ENCODE measurements at places on chromosomes 2 and 18.

GRCh38 chr2:43095533-43096295 lies 130.7 kb downstream of the ZFP36L2 start:
- DNase-seq = no peak

GRCh38 chr2:105847056-105847455 lies 102.3 kb downstream of the NCK2 start:
- DNase-seq = no peak

DNA sequence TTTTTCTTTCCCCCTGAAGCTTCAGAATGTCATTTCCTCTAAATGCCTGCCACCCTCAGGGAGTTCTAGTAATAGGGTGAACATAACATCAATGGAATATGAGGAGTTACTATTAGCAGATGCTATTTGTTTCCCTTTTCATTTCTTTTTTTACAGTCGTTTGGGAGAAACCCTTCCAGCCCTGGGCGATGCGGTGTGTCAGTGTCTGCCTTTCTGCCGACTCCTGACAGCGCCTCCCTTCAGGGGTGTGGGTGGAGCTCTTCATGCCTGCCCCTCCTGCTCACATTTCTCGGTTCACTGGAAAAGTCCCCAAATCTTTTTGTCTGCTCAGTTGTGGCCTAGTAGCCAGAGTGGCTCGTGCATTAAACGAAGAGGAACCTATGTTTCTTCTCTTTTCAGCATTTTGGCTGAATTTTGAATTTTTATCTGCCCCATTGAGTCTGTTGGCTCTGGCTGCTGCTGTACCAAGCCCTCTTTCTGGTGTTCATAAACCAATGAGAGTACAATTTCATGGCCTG lies 72.3 kb downstream of the FMNL2 start:
- no peak for DNase-seq

- DNase-seq = no peak
Measured at GRCh38 chr18:11096411-11096810, 53.0 kb downstream of the PIEZO2 start.

DNA sequence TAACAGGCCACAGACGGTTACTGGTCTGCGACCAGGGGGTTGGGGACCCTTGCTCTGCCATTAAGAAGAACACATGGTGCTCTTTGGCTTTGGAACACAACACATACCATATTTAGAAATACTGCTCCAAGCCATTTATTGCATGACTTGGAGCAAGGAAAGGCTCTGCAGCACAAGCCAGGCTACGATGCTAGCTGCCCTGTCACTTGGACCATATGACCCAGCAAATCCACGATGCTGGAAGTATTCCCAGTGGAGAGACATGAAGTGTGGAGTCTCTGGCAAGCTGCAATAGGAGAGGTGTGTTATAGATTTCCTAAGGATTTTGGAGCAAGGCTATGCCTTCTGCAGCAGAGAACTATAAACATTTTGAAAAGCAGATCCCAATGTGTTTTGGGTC lies 171.2 kb downstream of the HAUS1 start:
- DNase-seq = no peak
